GM12892 (cell line): ENCODE measurements at places on chromosomes 1 and 21.

DNA sequence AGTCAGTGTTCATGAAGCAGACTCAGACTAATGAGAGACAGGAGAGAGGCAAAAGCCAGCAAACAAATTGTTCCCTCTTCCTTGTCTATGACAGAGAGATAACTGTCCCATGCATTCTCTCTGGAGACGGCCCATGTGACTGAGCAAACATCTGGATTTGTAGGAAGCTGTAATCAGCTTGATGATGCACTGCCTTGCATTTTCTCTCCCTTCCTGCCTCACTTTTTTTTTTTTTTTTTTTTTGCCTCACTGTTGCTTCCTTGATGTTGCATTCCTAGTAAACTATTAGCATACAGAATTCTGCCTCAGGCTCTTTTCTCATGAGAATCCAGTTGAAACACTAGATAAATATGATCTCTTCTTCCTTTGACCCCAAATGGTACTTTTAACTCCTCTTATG is 134.5 kb downstream of the HHIPL2 start:
- DNase-seq: no peak

DNA sequence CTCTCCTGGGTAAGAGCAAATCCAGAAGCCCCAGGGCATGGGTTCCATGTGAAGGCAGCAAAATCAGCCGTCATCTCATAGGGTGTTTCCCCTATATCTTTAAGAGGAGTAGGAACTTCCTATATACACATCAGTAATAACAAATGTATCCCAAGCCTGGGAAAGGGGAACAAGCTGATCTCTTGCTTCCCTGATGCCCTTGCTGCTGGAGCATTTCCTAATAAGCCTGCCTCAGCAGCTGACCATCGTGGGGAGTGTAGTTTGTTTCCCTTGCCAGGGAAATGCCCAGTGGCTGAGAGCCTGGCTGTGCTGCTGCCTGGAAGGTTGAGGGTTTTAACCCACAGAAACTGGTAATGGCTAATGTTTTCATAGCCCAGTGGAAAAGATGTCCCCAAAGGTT is 177.0 kb downstream of the NPHP4 start:
- no peak for DNase-seq

GRCh38 chr1:209363112-209363511 is 220.4 kb upstream of the CAMK1G start:
- DNase-seq: no peak

DNA sequence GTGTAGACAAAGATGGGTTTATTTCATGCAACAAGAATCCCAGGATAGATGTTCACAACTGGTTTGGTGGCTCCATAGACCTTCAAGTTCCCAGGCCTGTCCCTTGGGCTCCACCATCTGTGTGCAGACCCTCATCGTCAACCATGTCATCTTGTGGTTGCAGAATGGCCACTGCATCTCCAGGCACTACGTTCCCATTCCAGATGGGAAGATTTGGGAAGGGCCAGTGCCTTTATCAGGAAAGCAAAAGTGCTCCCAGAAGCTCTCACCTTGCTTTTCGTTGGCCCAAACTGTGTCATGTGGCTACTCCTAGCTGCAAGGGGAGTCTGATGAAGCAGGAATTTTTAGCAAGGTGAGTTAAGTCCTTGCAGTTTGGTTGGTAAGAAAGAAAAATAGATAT is 12.8 kb downstream of the TMCC2 start:
- DNase-seq: no peak

- no peak for DNase-seq
Observed at GRCh38 chr1:18972531-18972930, 16.1 kb upstream of the IFFO2 start.

GRCh38 chr1:210434223-210434622 is 105.5 kb downstream of the HHAT start:
- no peak for DNase-seq

GRCh38 chr1:64343105-64343822 is 126.7 kb upstream of the CACHD1 start:
- no peak for DNase-seq

GRCh38 chr1:109730666-109731065 is 10.2 kb downstream of the GSTM3 start:
- DNase-seq: no peak

DNA sequence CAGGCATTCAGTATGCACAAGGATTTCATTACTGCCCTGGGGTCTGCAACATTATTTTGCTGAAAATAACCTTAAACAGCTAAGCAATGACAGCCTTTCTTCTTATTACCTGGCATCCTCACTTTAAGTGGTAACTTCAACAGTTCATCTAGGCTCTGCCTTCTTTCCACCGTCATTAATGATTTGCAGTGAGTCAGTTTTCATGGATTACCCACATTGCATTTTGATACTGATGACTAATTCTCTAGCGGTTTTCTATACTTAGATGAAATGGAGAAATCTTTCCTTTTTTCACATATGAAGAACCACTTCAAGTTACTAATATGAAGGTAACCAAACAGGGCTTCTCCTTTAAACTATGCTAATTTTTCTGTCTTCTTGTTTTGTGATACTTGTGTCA is 226.9 kb upstream of the TMPRSS15 start:
- DNase-seq: no peak

DNA sequence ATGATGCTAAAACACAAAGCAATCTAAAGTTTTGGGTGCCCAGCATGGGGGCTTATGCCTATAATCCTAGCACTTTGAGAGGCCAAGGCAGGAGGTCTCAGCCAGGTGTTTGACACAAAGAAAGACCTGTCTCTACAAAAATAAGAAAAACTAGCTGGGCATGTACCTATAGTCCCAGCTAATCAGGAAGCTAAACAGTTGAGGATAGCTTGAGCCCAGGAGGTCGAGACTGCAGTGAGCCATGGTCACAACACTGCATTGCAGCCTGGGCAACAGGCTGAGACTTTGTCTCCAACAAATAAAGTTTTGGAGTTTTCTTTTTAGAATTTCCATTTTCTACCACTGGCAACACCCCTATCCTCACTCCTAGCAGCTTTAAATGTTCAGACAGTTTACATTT is 55.1 kb upstream of the GUCA2A start:
- no peak for DNase-seq

DNA sequence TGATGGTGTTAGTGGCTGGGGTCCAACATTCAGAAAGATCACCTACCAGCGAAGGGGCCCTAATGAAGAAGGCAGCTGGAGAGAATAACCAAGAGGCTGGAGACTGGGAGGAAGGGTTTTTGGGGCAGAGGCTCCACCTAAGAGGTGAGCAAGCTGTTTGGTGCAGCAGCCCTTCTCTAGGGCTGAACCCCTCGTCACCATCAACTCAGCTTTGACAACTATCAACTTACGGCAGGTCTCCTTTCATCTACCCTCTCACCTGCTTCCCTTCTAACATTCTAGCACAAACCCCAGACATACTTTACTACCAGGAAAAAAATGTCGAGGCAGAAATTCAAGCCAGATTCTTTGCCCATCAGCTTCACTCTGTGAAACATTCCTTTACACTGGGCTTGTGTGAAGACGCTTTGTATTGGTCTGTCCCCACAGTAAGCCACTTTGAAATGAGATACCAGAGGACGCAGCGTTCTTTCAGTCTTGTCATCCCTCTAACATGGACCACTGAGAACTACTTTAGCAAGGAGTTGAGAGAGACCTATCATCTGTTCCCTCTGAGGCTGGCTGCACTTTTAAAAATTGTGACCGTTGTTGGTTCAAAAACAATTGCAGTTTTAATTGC is 84.6 kb downstream of the RAVER2 start:
- no peak for DNase-seq

DNA sequence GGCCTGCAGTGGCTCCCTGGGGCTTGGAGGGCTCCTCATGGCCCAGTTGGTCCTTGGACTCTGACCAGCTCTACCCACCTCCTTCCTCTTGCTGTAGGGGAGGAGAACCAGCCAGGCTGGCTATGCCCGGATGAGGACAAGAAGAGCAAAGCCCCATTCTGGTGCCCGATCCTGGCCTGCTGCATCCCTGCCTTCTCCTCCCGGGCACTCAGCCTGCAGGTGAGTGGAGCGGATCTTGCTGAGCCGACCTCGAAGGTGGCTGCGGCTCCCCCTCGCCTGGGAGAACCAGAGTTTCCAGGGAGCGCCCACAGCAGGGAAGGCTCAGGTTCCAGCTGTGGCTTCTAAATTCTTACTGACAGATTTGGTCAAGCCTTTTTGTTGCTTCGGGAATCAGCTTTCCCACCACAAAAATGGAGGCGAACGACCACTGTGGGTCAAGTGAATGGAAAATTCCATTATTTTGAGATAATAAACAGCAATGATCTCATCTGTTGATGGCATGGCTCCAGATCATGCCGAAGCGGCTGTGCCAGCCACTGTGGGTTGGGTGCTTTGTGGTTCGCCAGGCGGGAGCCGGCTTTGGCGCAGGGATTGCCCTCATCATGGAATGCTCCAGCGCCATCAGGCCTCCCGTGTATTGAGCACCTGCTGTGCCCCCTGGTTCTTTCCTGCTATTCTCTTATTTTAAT is 106.5 kb upstream of the ACTL8 start:
- no peak for DNase-seq
